ENCODE measurements at places on chromosomes 1 and 21.
A peak's percentile ranks its signal among the peaks of the same experiment; 100 is the strongest.

DNA sequence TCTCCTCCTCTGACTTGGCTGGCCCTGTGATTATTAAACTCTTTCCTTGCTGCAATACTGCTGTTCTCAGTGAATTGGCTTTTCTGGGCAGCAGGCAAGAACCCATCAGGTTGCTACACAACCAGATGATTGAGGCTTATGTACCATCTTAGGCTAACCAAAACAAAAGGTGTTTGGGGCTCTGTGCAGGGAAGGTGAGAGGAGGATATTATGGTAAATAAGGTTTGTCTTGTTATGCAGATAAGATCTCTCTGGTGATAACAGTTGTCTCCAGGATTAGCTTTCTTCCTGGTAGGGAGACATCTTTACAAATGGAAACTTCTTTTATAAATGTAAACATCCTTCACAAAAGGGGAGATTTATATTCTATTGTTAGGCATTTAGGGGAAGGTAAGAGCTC lies 44.5 kb upstream of the GORAB start:
- no peak for DNase-seq

- no peak for DNase-seq
Measured at GRCh38 chr1:115654125-115654524, 12.4 kb downstream of the VANGL1 start.

- no peak for DNase-seq
Measured at GRCh38 chr1:175268720-175269119, 76.1 kb upstream of the KIAA0040 start.

- DNase-seq: peak; percentile 55
Measured at GRCh38 chr1:8818325-8818775, 910 bp upstream of the RERE start.

- DNase-seq: no peak
Measured at GRCh38 chr1:54336116-54336515, 70.1 kb downstream of the SSBP3 start.

- DNase-seq: no peak
Measured at GRCh38 chr1:6873298-6874015, 88.2 kb downstream of the CAMTA1 start.

GRCh38 chr1:163706915-163707314 lies 385.2 kb downstream of the NUF2 start:
- DNase-seq: peak; percentile 58

GRCh38 chr1:184820218-184820750 lies 65.6 kb upstream of the EDEM3 start:
- no peak for DNase-seq

DNA sequence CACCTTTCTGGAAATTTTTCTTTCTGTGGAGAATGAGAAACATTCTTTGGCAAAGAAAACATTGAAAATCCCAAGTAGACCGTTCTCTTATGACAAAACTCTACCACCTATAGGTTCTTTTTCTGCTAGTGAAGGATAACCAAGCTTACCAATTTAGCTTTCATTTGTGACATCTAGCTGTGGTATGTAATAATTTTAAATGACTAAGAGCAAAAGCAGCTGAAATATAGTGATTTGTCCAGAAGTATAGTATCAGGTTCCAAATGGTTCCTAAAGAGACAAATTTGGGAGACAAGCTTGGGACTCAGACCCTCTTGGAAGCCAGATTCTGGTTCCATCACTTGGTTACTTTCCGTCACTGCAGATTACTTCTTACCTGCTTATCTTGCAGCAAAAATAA lies 24.4 kb downstream of the FUBP1 start:
- no peak for DNase-seq

DNA sequence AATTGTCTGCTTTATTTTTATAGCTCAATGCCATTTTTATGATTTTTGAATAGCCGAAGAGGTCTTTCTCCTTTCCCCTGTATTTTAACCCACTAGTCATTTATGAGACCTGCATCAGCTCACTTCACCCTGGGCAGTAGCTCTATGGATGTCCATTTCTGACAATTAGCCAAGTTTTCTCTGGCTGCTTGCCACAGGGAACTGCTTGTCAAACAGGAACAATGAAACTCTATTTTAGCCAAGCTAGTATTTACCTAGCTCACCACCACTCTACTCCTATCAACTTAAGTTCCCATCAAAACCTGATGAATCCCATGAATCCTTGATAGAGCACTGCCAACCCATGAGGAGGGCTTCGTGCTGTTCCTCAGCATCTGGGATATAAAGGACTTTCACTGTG lies 406.7 kb downstream of the RWDD3 start:
- no peak for DNase-seq

DNA sequence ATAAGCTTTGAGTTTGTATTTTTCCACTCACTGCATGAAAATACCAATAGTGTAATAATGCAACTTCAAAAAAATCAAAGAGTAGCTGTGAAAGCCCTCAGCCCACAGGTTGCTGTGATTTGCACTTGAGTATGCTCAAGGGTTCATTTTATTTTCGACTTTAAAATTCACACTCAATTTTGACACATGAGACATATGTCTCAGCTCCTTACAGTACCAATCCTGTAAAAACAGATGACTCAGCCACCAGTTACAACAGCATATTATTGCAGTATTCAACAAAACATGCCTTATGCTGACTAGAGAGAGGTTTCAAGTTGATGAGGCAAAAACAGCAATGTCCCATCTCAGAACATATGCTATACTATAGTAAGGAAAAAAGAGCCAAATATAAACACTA lies 66.1 kb downstream of the CYYR1 start:
- DNase-seq: no peak

DNA sequence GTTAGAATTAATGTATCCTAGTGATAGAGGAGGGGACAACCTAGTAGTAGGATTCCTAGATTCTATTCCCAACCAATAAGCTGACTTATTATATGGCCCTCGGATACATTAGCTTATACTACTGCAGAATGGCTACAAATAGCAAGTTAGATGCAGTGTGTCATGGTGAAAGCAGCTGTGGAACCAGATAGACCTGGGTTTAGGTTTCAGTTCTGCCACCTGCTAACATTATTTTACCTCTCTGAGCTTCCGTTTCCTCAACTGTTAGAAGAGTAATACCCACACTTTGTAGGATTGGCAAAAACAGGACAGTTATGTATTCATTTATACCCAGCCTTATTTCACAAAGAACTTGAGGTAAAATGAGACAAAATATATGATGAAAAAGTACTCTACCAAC lies 21.6 kb upstream of the MAGOH start:
- DNase-seq: no peak

DNA sequence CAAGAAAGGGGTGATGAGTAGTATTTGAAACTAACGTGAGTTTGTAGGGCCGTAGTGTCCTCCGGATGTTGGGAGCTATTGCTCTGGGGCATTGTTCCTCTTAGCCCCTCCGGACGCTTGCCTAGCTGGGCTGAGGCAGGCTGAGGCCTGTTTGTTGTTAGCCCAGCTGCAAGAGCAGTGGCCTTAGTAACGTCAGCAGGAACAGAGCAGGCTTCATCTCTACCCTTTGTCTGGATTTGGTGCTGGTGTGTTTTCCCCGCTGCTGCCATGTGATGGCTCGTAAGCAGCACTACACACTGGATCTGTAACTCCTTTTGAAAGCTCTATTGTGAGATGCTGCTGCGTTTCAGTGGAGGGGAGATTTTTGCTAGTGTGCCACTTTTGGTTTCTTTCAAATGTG lies 57.6 kb downstream of the DNM3 start:
- no peak for DNase-seq

DNA sequence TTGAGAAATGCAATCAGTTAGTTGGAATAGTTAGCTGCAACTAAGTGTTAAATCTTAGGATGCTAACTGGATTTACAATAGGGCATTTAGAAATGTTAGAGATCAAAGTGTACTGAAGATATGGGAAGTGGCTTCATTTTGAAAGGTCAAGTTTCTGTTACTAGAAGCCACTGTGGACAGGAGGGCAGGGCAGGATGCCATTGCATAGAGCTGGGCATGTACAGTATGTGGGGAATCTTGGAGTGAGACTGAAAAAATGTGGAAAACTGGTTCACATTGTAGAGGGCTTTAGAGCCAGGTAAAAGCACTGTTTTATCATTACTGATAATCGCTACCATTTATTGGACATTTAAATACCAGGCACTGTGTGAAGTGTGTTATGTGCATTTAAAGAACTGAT lies 31.0 kb downstream of the ARID1A start:
- DNase-seq: no peak

- no peak for DNase-seq
Measured at GRCh38 chr1:34685225-34685624, 69.6 kb upstream of the GJB5 start.

DNA sequence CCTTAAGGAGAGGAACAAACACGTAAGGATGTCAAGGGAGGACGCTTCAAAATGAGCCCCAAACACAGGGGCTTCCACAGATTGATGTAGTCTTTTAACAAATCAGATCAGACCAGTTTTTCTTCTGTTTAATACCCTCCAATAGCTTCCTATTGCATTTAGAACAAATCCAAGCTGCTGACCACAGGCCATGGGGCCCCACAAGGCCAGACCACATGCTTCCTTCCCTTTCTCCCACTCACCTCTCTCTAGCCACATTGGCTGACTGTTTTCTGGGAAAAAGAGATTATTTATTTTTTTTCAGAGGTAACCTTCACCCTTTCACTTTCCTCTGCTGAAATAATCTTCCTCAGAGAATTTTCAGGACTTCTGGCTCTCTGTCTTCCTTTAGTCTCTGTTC lies 380.6 kb downstream of the SIPA1L2 start:
- peak; percentile 24 for DNase-seq

DNA sequence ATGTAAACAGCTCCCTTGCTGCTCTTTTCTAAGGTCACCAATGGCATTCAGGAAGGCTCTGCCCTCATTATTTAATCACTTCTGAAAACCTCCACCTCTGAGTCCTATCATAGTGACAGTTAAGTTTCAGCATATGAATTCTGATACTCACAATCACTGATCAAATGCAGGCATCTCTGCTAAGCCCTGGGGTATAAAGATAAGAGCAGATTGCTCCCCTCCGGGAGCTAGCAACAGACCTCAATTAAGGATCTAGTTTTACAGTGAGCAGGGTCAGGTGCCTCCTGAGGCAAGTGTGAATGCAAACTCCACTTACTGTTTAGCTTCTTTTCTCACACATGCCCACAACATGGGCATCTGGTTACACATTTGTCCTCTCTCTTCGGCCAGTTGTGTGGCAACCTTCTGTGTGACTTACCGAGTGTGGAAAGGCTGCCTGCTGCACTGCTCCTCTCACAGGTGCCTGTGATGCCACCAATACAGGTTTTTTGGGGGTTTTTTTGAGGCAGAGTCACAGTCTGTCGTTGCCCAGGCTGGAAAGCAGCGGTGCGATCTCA lies 15.0 kb downstream of the IL10RB start:
- no peak for DNase-seq

GRCh38 chr1:11518016-11518701 lies 39.2 kb downstream of the DISP3 start:
- DNase-seq: no peak

GRCh38 chr21:45538381-45539045 lies 3.7 kb downstream of the SLC19A1 start:
- no peak for DNase-seq

GRCh38 chr1:114087495-114087894 lies 66.2 kb downstream of the SYT6 start:
- no peak for DNase-seq

GRCh38 chr1:38029685-38030511 lies 16.7 kb downstream of the POU3F1 start:
- DNase-seq: peak; percentile 33

DNA sequence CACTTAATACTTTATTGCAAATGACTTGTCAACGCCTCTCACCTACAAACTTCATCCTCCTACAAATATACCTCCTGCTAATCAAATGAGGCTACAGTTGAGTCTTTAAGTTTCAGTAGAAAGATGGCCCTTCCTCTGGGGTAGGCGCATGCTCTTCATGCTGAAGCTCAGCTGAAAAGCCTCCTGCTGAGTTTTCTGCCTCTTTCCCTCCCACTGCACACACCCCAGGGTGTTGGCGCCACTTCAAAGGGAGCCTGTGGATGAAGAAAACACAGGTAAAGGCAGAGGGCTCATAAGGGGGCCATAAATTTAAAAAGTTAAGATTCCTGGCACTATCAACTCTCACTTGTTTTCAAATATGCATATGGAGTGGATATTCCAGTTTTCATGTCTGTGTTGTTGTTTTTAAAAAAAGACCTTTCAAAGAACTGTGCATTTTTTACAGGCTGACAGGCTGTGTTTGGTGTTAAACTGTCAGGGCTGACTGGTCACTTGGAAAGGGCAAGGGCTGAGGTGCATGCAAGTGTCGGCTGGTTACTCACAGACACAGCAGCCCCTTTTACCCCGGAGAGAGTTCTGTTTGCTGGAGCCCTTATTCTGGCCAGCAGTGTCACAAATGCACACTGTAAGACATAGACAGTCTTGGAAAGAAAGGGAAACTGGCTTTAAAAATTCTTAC lies 42.9 kb upstream of the LGALS8 start:
- no peak for DNase-seq

DNA sequence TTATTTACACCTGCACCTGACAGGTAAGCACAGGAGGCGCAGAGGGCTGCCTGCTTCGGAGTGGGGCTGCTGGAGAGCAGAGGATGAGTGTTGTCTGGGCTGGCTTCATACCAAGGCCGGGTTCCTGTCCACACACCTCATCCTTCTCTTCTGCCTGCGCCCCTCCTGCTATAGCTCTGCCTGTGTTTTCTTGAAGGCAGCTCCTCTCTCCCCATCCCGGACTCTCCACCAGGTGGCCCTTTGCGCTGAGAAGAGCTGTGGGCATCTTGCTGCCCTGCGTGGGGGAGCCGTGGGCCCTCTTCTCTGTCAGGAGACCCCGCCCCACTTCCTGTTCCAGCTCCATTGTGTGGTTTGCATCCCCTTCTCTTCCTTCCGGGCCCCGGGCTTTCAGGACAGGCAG lies 35.0 kb downstream of the ARHGEF10L start:
- no peak for DNase-seq

GRCh38 chr1:145758116-145758515 lies 38.8 kb downstream of the CD160 start:
- DNase-seq: no peak

GRCh38 chr21:34713621-34714020 lies 44.8 kb downstream of the CLIC6 start:
- DNase-seq: no peak

GRCh38 chr1:62327360-62328055 lies 8.3 kb upstream of the KANK4 start:
- DNase-seq: no peak

- no peak for DNase-seq
Measured at GRCh38 chr1:83620016-83620415, 378.9 kb downstream of the TTLL7 start.

DNA sequence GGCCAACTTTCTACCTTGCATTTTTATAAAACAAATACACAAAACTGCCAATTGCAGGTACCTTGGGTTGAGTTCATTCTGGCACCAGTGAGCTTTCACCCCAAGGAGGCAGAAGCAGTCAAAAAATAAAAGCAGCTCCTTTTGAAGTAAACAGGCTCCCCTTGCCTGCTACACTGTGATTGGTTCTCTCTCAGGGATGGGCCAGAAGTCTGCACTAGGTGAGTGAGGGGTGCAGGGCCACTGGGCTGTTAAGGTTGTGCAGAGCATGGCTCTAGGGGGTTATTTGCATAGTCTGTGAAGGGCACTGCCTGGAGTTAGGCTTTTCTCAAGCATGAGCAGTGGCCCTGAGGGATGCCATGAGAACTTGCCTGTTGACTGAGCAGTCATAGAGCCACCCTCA lies 39.1 kb downstream of the AKNAD1 start:
- DNase-seq: no peak
